Activated naive CD8-positive, alpha-beta T cell treated with anti-CD3 and anti-CD28 coated beads for 36 hours (primary cell): ENCODE measurements at places on chromosomes 2 and 18.
A peak's percentile ranks its signal among the peaks of the same experiment; 100 is the strongest.

GRCh38 chr2:185393091-185393490 lies 345.5 kb upstream of the FSIP2 start:
- DNase-seq, result no peak

- no peak for DNase-seq
Measured at GRCh38 chr2:233116946-233117345, 56.8 kb downstream of the INPP5D start.

GRCh38 chr2:168971261-168971660 lies 59.9 kb downstream of the ABCB11 start:
- DNase-seq, result no peak

- DNase-seq, result no peak
Measured at GRCh38 chr18:22523481-22523880, 105.8 kb upstream of the CTAGE1 start.

GRCh38 chr2:205119136-205119535 lies 563.2 kb upstream of the NRP2 start:
- DNase-seq, result no peak

DNA sequence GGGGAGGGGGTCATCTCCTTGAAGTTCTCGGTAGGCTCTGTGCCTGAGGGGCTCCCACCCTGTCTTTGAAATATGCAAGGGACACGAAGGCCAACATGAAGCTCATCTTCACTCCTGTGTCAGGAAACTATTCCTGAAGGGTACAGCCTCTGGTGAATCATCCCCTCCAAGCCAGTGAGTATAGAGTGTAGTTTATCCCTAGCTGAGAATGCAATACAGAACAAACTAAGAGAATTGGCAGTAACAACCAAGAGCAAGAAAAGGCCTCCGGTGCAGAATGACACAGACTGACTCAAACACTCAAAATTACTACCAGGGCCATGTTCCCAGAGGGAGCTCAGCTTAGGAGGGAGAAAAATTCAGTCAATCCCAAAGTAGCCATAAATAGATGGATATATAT lies 413.3 kb downstream of the BCL11A start:
- no peak for DNase-seq

DNA sequence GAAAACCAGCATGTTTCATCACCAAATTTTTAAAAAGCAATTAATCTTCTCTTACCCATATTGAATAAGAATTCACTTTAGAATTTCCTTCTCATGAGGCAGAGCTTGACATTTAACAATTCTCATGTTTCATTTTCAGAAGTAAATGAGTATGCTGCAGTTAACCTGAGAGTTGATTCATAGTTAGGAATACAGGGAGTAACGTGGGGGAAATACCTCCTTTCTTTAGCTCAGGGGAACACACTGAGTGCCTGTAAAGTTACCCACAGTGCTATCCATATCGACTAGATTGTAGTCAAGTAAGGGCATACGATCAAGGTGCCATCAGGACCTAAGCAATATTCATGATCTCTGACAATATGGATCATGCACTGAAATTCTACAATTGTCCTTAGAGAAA lies 38.9 kb upstream of the ATIC start:
- no peak for DNase-seq

DNA sequence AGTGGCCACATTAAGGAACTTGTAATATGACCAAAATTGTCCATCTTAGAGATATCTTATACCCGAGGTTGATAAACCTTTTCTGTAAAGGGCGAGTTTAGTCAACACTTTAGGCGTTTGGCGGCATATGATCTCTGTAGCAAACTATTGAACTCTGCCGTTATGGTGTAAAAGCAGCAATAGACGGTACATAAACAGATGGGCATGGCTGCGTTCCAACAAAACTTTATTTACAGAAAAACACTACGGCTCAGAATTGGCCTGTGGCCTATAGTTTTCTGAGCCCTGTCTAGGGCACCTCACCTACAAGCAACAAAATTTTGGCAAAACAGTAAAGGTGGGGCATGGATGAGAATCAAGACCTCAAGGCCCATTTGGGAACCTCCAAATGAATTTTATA lies 121.9 kb upstream of the HAAO start:
- no peak for DNase-seq

DNA sequence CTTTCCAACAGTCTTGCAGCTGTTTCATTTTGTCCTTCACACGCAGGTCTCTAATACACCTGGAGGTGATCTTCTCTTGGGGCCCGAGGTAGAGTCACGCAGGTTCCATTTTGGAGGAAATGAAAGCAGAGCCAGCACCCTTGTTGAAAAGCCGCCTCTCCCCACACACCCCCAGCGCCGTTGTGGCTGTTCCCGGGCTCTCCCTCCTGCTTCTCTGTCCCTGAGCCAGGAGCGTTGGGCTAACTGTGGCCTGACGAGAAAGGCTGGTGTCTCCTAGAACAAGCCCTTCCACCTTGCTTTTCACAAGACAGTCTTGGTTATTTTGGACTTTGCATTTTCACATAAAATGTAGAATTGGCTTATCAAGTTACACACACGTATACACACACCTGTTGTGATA lies 16.3 kb downstream of the SNED1 start:
- no peak for DNase-seq

DNA sequence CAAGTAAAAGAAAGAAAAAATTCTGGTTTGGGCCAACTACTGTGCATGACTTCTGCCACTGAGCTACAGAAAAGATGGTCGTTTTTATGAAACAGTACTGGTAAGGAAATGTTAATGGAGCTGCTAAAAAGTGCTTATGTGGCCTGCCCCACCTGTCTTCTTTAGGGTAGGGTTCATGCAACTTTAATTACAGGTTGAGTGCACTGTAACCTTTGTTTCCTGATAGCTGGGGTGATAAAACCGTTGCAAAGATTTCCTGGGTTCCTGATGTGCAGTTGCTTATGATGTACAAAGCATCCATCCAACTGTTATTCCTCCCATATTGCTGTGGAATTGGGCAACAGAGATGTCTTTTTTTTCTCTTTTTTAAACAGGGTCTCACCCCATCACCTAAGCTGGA lies 34.3 kb upstream of the PUM2 start:
- no peak for DNase-seq

GRCh38 chr2:236659758-236660150 lies 90.1 kb downstream of the ACKR3 start:
- DNase-seq, result no peak

DNA sequence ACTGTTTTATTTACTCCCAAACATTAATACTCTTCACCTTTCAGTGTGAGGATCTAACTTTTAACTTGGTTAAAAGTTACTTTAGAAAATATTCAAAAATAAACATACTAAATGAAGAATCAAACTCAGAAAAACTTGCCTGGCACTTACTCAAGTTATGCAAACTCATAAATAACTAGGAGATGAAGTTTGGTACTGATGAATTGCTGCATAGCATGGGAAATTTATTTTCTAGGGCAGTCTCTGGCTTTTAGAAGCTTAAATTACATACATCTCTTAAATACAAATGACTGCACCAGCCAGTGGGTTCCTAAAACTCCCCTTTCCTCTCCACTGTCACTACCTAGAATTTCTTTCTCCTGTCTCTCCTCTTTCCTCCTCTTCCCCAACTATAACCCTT lies 46.7 kb upstream of the CREB1 start:
- DNase-seq, result no peak

- peak; percentile 13 for DNase-seq
Measured at GRCh38 chr18:9434122-9434701, 41.1 kb upstream of the RALBP1 start.

GRCh38 chr2:119028327-119029174 lies 86.6 kb downstream of the MARCO start:
- DNase-seq, result no peak

DNA sequence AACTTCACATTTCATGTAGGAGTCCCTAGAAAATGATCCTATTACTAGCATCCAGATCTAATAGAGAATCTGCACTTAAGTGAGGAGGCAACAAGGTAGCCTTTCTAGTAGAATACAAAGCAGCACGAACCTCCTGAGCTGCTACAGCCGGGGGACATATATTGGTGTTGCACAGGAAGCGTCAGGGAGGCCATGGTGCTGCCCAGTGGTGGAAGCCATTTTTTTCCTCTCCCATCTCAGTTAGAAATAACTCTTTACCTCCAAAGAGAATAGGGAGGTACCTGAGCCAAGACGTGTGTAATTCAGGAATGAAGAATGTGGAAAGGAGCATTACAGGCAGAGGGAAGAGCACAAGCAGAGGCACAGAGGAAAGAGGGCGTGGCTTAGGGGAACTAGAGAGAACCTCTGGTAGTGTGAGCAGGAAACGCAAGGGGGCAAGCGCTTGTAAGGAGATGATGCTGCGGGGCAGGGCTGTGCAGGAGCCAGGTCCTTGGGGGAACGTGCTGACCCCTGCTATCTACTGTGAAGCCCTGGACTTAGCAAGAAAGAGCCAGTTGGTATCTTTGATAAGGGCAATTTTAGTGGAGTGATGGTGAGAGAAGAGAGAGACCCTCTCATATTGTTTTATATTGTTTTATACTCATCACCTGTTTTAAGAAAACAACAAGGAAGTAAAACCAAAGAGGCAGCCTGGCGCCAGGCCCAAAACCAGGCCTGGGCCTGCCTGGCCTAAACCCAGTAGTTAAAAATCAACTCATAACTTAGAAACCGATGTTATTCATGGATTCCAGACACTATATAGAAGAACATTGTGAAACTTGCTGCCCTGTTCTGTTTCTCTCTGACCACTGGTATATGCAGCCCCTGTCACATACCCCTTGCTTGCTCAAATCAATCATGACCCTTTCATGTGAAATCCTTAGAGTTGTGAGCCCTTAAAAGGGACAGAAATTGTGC lies 50.0 kb upstream of the TTC39C start:
- peak; percentile 61 for DNase-seq

- DNase-seq, result no peak
Measured at GRCh38 chr2:157427003-157427921, 16.6 kb downstream of the CYTIP start.

DNA sequence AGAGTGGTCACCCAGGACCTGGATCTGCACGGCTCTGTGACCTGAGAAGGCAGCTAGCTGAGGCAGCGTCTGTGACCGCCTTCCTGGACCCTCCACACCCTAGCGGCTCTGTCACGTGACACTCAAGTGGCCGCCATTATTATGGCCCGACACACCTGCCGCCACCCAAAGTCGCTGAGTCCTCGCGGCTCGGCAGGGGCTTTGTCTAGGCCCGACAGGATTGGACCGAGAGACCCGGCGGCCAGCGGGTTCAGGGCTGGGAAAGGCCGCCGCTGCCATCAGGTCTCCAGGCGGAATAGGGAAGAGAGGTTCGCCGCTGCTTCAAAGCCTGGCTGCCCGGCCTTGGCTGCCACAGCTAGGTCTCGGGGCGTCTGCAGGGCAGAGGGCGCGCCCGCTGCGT lies 1162.5 kb upstream of the LRRTM1 start:
- DNase-seq, result no peak

DNA sequence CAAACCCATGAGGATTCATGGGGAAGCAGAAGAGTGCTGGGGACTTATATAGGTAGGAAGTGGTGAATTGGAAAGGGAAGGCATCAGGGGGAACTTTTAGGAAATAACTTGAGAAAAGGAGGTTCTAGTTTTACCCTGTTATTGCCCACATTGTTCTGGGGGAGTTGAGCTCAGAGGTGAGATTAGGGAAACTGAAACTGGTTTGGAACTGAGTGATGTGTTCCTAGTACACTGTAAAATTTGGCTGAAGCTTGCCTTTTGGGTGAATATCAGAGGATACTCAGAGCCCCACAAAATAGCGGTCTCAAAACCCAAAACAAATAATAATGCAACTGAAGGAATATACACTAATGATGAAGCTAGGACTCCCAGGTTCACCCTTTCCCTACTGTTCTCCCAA lies 39.6 kb upstream of the APOB start:
- no peak for DNase-seq

GRCh38 chr18:21452796-21453510 lies 147.6 kb downstream of the ESCO1 start:
- DNase-seq, result no peak

DNA sequence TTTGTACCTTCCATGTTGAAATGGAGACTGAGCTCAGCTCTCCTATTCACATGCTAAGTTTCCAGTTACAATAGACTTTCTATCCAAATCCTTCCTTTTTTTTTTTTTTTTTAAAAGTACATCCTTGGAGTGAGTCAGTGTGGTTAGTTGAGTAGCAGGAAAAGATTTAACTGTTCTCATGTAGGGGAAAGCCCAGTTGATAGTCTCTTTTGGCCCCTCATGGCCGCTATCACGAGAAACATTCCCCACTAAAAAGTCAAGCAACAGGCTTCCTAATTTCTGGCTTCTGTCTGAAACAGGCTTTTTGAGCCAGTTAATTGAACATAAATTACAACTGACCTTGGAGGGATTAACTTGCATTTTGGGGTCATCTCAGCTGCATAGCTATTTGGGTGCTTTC lies 161.3 kb downstream of the MEIS1 start:
- DNase-seq, result no peak

DNA sequence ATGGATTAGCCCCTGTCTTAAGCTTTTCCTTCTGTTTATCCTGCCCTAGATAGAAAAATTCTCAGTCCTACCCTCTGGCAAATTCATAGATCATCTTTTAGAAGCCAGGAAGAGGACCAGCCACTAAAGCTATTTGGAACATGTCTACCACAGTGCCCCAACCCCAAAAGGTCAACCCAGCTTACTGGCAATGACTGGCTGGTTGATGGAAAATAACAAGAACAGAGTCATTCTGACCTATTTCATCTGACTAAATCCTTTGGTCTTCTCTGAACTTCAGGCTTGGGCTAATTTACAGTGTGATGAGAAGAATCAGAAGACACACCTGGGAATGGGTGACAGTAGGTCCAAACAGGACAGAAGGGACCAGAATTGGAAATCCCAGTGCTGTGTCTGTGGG lies 227.3 kb upstream of the CCDC68 start:
- no peak for DNase-seq

- no peak for DNase-seq
Measured at GRCh38 chr2:48183991-48184390, 277.7 kb upstream of the FBXO11 start.

GRCh38 chr2:20745924-20746555 lies 76.9 kb downstream of the LDAH start:
- DNase-seq, result no peak

GRCh38 chr2:26246818-26247217 lies 2.1 kb downstream of the HADHB start:
- DNase-seq, result peak; percentile 29

DNA sequence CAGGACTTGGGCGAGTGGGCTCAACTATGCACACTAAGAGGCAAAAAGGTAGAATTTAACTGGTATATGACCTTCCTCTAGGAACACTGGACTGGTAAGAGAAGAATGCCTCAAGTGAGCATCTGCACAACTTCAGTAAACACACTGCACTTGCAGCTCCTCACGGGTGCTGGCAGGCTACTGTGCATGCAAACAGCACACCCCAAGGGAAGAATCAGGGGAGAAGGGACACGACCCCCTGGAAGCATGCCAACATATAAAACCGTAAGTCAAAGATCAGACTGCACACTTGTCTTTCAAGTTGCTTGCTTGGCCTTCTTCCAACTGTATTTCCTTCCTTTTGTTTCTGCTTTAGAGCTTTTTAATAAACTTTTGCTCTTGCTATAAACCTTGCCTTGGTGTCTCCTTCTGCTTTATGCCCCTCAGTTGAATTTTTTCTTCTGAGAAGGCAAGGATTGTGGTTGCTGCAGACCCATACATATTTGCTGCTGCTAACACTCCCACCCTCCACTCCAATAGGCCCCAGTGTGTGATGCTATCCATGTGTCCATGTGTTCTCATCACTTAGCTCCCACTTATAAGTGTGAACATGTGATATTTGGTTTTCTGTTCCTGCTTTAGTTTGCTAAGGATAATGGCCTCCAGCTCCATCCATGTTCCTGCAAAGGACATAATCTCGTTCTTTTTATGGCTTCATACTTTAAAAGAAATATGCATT lies 263.7 kb upstream of the SPOPL start:
- no peak for DNase-seq
